Large intestine (tissue), 12 donors: ENCODE measurements at places on chromosomes 6 and 20. TPM values are rescaled to one million over a fixed set of nuclear protein-coding genes. Genes with fewer than 3 reads are reported as not detected.

Gene DUSP15
- 11.2 TPM for polyA plus RNA-seq

Gene PAK5
- polyA plus RNA-seq, result 1.6 TPM

Gene BPIFB1
- polyA plus RNA-seq, result not detected

Gene GGTLC1
- polyA plus RNA-seq, result 0.16 TPM

- DNase-seq, result no peak
These were observed 77.9 kb upstream of the TULP1 start for GRCh38 chr6:35590622-35591066.

Gene ZSCAN23
- 3.6 TPM for polyA plus RNA-seq
